ENCODE measurements at places on chromosomes 1 and 21.

DNA sequence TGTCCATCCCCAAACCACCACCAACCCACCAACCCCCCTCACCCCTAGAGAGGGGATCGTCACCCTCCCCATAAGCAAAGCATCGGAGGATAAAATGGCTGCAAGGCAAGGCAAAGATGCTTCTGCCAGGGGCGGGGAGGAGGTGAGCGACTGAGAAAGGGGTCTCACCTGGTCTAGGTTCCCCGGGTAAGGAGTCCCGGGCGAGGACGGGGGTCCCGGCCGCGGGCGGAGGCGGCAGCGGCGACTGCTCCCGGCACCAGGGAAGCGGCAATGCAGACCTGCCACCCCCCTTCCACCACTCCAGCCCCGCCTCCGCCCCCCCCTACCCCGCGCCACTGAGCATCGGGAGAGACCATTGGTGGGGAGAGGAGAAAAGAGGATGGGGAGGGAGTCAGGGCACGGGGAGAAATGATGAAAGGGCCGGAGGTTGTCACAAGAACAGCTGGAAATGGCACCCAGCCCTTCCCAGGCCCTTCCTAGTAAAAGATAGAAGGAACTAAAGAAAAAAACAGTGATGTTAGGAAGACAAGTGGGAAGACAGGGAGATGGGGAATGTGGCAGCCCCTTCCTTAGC is at the start of gene SV2A:
TSS of gene SV2A (minus strand) at position 274 of the 574 bp plus-strand sequence. CDS start 4,004 bp downstream, outside the sequence.
- no peak for DNase-seq

- no peak for DNase-seq
These were observed 310.2 kb upstream of the ADAMTS5 start for GRCh38 chr21:27277110-27277509.

GRCh38 chr21:40294345-40294744 is 427.1 kb downstream of the PCP4 start:
- no peak for DNase-seq

GRCh38 chr1:6668503-6668902 is 33.1 kb downstream of the DNAJC11 start:
- DNase-seq: no peak

- DNase-seq: no peak
These were observed 38.4 kb upstream of the FOXO6 start for GRCh38 chr1:41322835-41323234.

DNA sequence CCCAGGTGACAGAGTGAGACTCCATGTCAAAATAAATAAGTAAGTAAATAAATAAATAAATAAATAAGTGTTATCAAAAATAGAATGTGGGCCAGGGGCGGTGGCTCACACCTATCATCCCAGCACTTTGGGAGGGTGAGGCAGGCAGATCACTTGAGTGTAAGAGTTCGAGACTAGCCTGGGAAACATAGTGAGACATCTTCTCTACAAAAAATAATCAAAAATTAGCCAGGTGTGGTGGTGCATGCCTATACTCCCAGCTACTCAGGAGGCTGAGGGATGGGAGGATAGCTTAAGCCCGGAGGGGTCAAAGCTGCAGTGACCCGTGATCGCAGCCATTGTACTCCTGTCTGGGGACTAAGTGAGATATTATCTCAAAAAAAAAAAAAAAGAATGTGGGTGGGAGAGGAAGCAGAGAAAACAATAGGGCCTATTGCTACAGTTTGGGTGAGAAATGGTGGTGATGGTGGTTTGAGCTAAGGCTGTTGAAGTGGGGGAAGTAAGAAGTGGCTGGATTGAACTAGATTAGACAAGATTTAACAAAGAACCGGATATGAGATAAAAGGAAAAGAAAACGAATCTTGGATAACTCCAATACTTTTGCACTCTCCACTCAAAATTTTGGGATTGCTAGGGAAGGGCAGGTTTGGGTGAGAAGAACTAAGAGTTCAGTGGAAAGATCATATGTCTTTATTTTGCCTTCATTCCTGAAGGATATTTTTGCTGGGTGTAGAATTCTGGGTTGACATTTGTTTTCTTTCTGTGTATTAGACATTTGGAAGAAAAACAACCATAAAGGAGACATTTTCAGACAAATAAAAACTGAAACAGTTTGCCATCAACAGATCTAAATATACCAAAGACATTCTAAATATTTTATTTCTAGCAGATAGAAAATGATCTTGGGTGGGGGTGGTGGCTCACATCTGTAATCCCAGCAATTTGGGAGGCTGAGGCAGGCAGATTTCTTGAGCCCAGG is 57.1 kb upstream of the SPOCD1 start:
- DNase-seq: no peak

DNA sequence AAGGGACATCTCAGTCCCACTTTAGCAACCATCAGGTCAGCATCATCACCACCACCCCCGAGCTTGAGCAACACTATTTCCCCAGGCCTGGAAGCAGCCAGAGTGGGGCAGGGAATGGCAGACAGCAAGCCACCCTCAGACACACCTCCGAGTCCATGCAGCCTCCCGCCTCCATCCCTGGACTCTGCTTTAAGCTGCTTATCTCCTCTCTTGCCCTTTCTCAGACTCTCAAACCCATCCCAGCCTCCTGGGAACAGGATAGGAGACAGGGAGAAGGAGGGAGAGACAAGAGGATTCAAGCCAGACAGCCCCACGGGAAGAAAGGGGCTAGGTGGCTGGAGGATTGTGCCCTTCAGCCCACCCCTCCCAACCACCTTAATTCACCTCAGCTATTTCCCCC is 1.7 kb downstream of the PIAS3 start:
- DNase-seq: no peak

- DNase-seq: no peak
These were observed 7.4 kb downstream of the HYI start for GRCh38 chr1:43446388-43446740.

- DNase-seq: no peak
These were observed 1037.2 kb downstream of the ADGRL2 start for GRCh38 chr1:82837766-82838465.

Data from Right ventricle myocardium inferior (tissue), 1 donor.